Camera-type eye (tissue), 1 donor: ENCODE measurements at places on chromosomes 16 and 17. TPM values are rescaled to one million over a fixed set of nuclear protein-coding genes. Genes with fewer than 3 reads are reported as not detected.

The BTBD17 gene
- total RNA-seq: 8.9 TPM

The SPATA32 gene
- not detected for total RNA-seq

The DNASE1L2 gene
- 1.2 TPM for total RNA-seq

The TOP2A gene
- 62.8 TPM for total RNA-seq

The APOBR gene
- total RNA-seq: 0.60 TPM

The SNX20 gene
- 0.16 TPM for total RNA-seq
